ENCODE measurements at places on chromosomes 3 and 15.
A peak's percentile ranks its signal among the peaks of the same experiment; 100 is the strongest.

- peak; percentile 91 for DNase-seq
Observed at GRCh38 chr15:90184119-90184785, 16.9 kb upstream of the SEMA4B start.

- peak; percentile 83 for DNase-seq
Observed at GRCh38 chr3:186614597-186615483, 2.0 kb downstream of the AHSG start.

GRCh38 chr15:41493902-41494189 is 172 bp downstream of the ITPKA start:
- peak; percentile 54 for DNase-seq

- no peak for DNase-seq
Observed at GRCh38 chr3:194870394-194871110, 184.9 kb downstream of the FAM43A start.

DNA sequence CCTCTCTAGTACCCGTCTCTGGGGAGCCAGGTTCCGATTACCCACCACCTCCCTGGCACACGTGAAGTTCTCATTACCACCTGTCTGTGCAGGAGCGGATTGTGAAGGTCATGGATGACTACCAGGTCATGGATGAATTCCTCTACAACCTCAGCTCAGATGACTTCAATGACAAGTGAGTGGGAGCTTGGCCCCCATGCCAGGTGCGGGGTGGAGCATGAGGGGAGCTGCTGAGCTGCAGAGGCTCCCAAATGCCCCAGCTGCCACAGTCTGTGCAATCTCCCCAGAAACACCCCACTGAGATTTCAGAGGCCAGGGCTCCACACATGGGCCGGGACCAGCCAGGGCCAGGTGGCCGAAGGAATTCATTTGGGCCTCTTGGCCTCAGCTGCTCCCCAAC is 34.3 kb downstream of the DNAH1 start:
- DNase-seq: no peak

DNA sequence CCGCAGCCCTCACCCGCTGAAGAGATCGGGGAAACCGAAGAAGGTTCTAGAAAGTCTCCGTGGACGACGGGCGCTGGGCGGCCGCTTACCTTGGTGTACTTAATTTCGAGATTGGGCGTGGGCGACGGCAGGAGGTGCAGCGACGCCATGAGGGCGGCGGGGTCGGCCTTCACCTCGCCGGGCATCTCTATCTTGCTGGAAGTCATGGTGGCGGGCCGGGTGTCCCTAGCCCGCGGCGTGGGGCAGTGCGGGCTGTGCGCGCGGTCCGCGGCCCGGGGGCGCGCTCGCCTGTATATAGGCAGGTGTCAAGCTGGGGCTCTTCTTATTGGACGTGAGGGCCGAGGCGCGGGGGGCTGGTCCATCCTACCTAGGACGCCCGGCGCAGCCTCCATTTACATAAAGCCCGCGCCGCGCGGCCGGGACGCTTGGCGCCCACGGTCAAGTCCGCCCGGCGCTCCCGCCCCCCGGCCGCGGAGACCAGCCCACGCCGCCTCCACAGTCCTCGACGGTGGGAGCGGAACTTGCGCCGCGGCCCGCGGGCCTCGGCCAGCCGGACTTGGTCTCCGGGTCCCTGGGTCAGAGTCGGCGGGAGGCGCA is at the start of gene ALDH1A2:
Gene ALDH1A2 (minus strand): TSS at position 267 of the 597 bp plus-strand sequence. CDS start 61 bp downstream, at position 206.
- peak; percentile 31 for DNase-seq

GRCh38 chr15:60928210-60928609 is 300.9 kb downstream of the RORA start:
- no peak for DNase-seq

DNA sequence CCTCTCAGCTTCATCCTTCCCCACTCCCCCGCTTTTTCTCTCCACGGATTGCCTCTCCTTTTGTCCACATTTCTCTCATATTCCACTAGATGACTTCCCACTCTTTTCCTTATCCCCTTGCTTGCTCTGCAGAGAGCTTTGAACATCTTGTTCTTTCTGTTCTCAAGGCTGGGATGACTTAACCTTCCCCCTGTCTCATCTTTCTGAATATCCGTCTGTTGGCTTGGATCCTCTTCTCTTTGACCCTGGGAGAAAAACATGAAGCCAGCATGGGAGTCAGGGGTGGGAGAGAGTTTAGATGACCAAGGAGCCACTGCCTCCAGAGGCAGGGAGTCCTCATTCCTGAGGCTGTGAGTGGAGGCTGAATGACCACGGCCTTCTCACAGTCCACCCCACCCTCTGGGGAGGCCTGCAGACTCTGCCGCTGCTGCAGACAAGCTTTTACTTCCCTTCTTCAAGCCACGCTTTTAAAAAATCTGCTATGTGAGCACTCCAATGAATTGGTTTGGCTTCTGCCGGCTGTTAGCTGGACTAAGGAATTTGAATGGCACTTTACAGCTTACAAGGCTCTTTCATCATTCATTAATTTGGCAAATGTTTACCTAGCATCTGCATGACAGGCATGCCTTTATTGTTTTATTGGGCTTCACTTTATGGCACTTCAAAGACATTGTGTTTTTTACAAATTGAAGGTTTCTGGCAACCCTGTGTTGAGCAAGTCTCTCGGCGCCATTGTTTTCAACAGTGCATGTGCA is 111.6 kb upstream of the SLC6A6 start:
- no peak for DNase-seq
